Vein endothelial cell (primary cell): ENCODE measurements at places on chromosomes 4 and X. TPM values are rescaled to one million over a fixed set of nuclear protein-coding genes. Genes with fewer than 3 reads are reported as not detected.

The DIPK2B gene
- 104 and 141 TPM in 2 replicates for total RNA-seq

The MAP3K15 gene
- under 0.01 TPM in 2 replicates for total RNA-seq

The MID2 gene
- 67.5 and 89.2 TPM in 2 replicates for total RNA-seq

The PASD1 gene
- total RNA-seq: not detected in 2 replicates

The MAGEB17 gene
- not detected in 2 replicates for total RNA-seq

The CLCN5 gene
- total RNA-seq: 7.8 and 11.8 TPM in 2 replicates

The CYTL1 gene
- total RNA-seq: 44.1 and 101 TPM in 2 replicates

The CTSO gene
- 4.9 and 5.6 TPM in 2 replicates for total RNA-seq

The NDUFC1 gene
- 40.5 and 46.1 TPM in 2 replicates for total RNA-seq

The PTCHD1 gene
- not detected in 2 replicates for total RNA-seq

The COL4A5 gene
- total RNA-seq: 32.7 and 38.9 TPM in 2 replicates

The AMMECR1 gene
- 6.2 and 9.1 TPM in 2 replicates for total RNA-seq
